ENCODE measurements at places on chromosomes 2 and 18.

- DNase-seq = no peak
These were observed 46.3 kb downstream of the MTCL1 start for GRCh38 chr18:8751692-8752091.

DNA sequence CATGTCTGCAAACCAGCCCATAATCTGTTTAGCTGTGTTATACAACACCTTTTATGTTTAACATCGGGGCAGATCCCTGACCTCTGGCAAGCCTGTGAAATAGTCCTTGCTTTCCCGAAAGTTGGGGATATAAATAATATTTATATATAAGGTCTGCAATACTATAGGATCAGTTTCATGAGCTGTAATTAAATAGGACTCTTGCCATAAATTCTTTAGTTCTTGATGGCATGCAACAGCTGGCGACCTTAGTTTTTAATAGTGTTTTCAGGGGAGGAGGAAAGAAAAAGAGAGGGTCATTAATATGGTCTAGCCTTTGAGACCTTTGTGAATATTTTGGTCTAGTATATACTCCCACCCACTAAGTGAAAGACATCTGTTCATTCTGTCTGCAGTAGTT is 166.5 kb downstream of the MTX2 start:
- no peak for DNase-seq

- DNase-seq = no peak
These were observed 29.4 kb upstream of the REEP1 start for GRCh38 chr2:86366651-86367498.

- peak; percentile 93 for DNase-seq
These were observed at the start of gene SLC39A10 for GRCh38 chr2:195656859-195657633. SLC39A10 (plus strand) TSS chr2:195657226; CDS start chr2:195680043, 22,817 bp downstream.

GRCh38 chr2:207491086-207491485 is 38.7 kb upstream of the CREB1 start:
- no peak for DNase-seq

DNA sequence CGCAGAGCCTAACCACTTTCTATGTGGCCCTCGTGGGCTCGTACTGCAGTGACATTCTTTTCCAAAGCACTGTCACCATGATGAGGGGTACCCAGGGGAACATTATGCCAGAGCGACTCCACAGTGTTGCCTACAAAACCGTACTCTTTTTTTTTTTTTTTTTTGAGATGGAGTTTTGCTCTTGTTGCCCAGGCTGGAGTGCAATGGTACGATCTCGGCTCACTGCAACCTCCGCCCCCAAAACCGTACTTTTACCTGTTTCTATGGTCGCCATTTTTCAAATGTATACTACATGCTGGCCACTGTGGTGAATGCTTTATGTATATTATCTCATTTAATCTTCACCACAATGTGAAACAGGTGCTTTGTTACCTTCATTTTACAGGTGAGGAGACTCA is 4.3 kb downstream of the PLEK start:
- no peak for DNase-seq

- no peak for DNase-seq
These were observed 53.8 kb upstream of the GATA6 start for GRCh38 chr18:22115573-22115972.

- DNase-seq = peak; percentile 40
These were observed at the start of gene QPCT for GRCh38 chr2:37344453-37345361. QPCT (plus strand) TSS chr2:37344630; CDS start chr2:37344732, 102 bp downstream.

DNA sequence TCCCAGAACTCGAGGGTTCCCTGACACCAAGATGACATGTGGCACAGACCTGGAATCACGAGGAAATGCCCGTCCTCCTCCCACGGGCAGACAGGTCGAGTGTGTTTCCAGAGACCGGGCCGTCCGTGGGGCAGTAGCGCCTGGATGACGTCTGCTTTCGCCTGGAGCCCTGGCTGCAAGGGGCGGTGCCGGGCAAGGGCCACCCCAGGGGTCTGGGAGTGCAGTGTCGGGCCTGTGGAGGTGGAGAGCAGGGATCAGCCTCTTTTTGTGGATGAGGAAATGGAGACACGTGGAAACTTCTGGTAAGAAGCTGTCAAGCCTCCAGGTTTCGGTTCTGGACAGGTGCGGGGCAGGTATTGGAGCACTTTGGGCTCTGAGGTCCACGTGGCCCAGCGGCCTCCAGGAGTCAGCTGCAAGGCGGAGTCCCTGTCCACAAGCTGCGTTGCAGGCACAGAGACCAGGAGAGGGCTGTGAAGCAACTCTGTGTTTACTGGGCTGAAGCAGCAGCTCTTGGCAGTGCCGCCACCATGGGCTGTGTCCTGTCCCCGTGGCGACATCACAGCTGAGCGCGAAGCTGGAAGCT is 25.6 kb downstream of the NFATC1 start:
- no peak for DNase-seq

DNA sequence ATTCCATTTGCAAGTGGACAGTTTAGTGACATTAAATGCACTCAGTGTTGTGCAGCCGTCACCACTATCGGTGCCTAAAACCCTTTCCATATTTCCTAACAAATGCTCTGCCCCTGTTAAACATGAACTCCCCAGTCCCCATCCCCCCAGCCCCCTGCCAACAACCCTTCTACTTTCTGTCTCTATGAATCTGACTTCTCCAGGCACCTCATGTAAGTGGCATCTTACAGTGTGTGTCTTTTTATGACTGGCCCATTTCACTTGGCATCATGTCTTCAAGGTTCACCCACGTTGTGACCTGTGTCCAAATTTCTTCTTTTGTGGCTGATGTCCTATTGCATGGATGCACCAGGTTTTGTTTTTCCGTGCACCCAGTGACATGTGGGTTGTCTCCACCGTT is 140.9 kb upstream of the GPC1 start:
- no peak for DNase-seq
